ENCODE measurements at places on chromosomes 12 and 14.
A peak's percentile ranks its signal among the peaks of the same experiment; 100 is the strongest.

GRCh38 chr14:43900173-43900655 is 606.9 kb downstream of the FSCB start:
- DNase-seq: no peak

DNA sequence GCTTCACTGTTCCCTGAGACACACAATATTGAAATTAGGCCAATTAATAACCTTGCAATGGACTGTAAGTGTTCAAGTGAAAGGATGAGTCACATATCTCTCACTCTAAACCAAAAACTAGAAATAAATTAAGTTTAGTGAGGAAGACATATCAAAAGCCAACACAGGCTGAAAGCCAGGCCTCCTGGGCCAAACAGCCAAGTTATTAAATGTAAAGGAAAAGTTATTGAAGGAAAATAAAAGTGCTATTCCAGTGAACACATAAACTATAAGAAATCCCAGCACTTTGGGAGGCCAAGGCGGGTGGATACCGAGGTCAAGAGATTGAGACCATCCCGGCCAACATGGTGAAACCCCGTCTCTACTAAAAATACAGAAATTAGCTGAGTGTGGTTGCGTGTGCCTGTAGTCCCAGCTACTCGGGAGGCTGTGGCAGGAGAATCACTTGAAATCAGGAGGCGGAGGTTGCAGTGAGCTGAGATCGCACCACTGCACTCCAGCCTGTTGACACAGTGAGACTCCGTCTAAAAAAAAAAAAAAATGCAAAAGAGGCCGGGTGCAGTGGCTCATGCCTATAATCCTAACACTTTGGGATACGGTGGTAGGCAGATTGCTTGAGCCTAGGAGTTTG is 10.4 kb upstream of the HEATR5A start:
- no peak for DNase-seq

DNA sequence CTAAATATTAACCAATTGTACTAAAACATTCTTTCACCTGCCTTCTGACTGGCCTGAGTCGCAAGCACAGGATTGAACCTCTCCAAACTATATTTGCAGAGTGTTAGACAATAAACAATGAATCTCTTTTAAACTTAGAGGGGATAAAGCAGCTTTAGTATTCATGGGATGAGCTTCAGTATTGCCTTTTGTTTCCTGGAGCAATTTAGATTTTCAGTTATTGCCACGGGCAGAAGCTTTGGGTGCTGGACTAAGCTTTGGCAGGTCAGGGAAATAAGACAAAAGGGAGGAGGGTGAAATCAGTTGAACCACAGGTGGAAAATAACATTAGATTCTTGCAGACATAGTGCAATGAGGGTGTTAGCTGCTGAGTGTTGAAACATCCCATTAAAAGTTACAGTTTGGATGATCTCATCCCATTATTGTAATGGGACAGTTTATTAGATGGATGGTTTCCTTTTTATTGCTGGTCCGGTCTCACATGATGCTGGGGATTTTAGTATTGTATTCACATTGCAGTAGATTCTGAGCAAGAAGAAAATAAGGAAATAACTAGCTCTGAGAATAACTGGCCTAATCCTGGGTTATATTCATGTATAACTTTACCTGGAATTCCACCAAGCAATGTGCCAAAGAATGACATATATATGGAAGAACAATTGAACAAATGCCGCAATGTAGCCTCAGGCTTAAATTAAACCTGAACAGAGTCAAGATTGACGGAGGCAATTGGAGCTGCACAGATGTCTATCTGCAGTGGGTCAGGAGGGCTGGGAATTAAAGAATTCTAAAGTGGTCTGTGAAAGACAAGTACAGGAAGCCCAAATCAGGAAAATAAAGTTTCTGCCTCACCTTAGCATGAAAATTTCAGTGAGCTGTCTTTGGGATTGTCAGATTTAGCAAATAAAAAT is 1092.8 kb upstream of the SEL1L start:
- no peak for DNase-seq

- DNase-seq: no peak
These were observed 6.6 kb downstream of the NDRG2 start for GRCh38 chr14:21018286-21018685.

DNA sequence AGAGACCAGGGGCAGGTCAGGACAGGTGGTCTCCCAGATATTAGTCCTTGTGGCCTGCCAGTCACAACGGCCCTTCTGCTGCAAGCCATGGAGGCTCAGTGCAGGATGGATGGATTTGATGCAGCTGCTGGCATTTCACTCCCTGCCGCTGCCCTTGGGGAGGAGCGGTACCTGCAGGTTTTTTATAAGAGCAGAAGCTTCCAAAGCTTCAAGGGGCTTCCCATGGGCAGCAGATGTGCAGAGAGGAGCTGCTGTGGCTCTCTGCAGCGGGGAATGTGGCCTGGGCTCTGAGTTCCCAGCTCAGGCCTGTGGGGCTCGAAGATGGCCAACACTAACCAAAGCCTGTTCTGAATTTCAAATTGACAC is 379.3 kb downstream of the DPF3 start:
- peak; percentile 5 for DNase-seq

GRCh38 chr12:110966081-110966760 is 45.8 kb upstream of the MYL2 start:
- no peak for DNase-seq

DNA sequence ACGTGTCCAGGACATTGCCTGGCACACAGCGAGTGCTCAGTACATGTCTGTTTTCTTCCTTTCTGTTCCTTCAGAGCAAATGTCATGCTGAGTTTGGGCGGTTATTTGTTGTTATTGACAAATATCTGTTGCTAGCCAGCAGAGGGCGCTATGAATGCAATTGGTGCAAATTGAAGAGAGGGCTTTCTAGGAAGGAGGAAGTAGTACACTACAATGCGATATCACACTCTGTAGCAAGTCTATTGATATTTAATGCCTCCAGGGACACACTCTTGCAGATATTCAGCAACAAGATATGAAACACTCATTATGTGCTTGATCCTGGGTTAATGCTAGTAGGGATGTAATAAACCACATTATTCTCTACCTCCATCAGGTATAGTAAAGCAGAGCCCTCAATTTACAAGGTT is 267.3 kb upstream of the SRRM4 start:
- peak; percentile 1 for DNase-seq

- no peak for DNase-seq
These were observed 349.2 kb downstream of the BCAT1 start for GRCh38 chr12:24599736-24600135.

- DNase-seq: no peak
These were observed 96.3 kb upstream of the CCND2 start for GRCh38 chr12:4177262-4177661.

GRCh38 chr12:102120886-102121285 is 903 bp downstream of the PARPBP start:
- DNase-seq: peak; percentile 35

GRCh38 chr12:9908350-9908749 is 23.8 kb downstream of the CLEC2A start:
- no peak for DNase-seq

DNA sequence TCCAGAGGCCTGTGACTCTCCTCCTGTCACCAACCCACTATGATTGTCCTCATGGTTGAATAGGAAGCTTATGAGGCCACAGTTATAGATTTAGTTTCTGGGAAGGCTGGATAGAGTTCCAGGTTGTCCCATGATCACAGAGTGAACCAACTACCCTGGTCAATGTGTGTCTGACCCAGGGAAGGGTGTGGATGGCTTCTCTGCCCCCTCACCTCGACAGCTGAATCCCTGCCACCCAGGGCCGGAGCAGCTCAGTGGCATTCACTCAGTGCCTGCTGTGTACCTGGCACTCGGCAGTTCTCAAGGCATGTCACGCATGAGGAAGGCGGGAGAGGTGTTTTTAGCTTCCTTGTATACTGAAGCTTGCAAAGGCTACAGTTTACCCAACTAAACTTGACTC is 43.2 kb downstream of the JDP2 start:
- no peak for DNase-seq

- no peak for DNase-seq
These were observed 393.5 kb downstream of the CCDC91 start for GRCh38 chr12:28583701-28584261.

- no peak for DNase-seq
These were observed 17.0 kb upstream of the SLC2A13 start for GRCh38 chr12:40122842-40123241.

DNA sequence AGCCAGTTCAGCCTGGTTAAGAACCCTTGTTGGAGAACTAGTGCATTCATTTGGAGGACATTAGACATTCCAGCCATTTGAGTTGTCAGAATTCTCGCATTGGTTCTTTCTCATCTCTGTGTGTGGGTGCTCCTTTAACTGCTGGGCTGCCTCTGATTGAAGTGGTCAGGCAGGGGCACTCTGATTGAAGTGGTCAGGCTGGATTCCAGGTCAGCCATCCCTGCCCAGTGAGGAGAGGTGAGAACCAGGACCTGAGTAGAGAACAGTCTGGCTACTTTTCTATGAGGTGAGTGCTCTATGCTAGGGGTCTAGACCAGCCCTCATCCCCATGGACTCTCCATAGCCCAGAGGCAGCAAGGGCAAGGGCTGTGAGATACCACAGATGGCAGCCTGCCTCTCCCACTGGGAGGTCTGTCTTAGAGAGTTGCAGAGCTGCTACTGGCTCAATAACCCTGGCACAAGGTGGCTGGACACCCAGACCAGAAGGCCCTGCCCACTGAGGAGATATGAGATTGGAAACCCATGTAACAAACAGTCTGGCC is 691.6 kb downstream of the TMTC2 start:
- DNase-seq: no peak

GRCh38 chr12:70733385-70733784 is 96.2 kb upstream of the PTPRB start:
- DNase-seq: peak; percentile 31

DNA sequence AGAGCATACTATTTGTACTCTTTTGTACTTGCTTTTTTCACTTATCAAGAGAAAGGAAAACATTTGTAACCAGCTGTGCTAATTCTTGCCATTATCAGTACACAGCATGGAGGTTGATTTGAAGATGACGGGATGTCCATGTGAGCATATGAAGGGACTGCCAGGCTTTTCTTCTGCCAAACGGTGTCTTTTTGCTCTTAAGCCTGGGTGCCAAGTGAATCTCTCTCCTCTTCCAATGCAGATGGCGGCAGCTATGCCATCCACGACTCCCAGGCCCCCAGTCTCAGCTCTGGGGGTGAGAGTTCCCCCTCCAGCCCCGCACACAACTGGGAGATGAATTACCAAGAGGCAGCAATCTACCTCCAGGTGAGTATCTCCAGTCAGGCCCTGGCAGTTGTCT is 38.9 kb downstream of the TPCN1 start:
- DNase-seq: no peak

DNA sequence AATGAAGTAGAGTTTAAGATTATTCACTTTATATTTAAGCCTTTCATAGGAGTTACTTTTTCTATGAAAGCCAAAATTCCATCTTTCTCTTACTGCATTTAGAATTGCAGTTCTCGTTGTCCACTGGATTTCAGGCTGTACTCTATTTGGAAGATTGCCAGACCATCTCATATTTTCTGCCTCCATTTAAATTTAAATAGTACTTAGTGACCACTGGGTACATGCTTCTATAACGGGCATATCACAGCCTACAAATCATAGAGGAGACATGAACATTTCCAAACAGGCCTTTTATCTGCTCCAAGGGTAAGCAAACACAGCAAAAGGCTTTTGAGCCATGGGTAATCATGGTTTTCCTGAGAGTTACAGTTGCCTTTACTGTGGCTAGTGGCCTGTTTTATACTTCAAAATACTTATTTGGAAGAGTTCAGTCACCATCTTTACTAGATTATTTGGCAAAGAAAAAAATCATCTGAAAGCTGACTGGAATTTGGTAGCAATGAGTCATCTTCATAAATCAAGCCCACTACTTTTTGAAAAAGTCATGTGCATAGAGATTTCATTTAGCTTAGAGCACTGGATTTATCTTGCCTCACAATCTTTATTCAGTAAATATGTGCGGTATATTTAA is 15.7 kb downstream of the ANO6 start:
- no peak for DNase-seq

- DNase-seq: no peak
These were observed 73.2 kb downstream of the MYRFL start for GRCh38 chr12:69898236-69898635.

- no peak for DNase-seq
These were observed 32.9 kb downstream of the MIPOL1 start for GRCh38 chr14:37230551-37231194.

DNA sequence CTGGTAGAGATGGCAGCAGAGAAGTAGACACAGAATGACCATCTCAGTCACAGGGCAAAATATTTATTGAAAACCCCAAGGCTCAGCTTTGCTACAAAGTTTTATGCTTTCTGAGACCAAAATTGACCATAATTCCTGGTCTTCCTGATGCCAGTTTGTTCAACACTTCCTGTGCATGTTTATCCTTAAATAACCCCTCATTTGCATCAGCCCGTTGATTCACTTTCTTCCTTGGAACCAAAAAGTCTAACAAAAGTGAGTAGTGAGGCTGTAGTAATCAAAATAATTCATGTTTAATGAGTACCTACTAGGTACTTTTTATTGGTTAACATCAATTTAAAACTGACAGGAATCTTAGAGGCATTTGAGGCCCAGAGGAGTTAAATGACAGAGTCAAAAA is 51.7 kb downstream of the TRHDE start:
- no peak for DNase-seq

GRCh38 chr12:124207617-124208016 is 87.3 kb upstream of the RFLNA start:
- no peak for DNase-seq

GRCh38 chr12:12327802-12328201 is 22.2 kb downstream of the MANSC1 start:
- DNase-seq: peak; percentile 18

- DNase-seq: no peak
These were observed 22.2 kb upstream of the GPR132 start for GRCh38 chr14:105087308-105087962.

DNA sequence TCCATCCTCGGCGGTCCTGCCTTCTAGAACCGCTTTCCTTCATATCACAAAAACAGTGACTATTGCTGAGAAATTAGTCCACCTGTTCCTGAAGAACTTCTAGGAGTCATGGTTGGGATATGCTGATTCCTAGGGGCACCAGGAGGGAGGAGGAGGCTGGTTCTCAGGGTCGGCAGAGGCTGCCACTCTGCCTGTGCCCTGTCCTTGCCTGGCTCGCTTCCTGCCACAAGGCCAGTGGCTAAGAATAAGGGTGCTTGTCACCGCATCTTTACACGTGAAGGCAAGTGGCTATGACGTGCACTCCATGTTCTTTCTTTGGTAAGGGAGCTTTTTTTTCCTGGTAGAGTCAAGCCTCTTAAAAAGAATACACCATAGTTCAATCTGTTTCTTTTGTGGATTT is 18.7 kb upstream of the DGLUCY start:
- DNase-seq: no peak

DNA sequence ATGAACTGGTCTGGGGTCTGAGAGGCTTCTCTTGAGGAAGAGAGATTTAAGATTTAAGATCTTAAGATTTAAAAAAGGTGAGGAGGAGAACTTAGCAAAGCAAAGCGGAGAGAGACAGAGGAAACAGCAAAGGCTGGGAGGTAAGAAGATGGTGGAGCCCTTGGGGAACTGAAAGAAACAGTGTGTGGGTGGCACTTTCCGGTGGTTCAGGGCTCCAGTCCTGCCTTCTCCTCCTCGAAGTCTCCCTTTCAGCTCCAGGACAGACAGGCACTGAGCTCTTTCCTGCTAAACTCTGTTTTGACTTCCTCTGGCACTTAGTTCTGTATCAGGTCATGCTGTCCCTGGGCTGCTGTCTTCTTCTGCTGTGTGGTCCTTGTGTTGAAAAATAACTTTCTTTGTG is 298.7 kb upstream of the SRRM4 start:
- no peak for DNase-seq
